Fibroblast of skin of right biceps (primary cell): ENCODE measurements at places on chromosomes 4 and X.

DNA sequence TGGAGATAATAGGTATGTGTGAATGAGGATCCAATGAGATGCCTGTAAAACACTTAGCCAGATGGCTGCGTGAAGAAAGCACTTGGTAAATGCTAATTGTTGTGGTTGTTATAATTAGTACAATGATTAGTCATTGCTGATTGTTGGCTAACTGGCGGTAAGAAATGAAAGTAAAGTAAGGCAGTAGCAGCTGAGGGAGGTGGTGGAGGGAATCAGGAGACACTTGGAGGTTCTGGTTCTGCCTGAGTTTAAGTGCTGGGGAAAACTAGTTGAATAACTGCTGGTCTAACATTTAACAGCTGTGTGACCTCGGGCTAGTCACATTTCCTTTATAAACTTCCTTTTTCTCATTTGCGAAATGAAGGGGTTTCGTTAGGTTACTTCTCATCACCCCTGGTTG is 30.9 kb downstream of the CD38 start:
- DNase-seq: no peak

GRCh38 chr4:95466791-95467190 is 82.0 kb downstream of the UNC5C start:
- no peak for DNase-seq

DNA sequence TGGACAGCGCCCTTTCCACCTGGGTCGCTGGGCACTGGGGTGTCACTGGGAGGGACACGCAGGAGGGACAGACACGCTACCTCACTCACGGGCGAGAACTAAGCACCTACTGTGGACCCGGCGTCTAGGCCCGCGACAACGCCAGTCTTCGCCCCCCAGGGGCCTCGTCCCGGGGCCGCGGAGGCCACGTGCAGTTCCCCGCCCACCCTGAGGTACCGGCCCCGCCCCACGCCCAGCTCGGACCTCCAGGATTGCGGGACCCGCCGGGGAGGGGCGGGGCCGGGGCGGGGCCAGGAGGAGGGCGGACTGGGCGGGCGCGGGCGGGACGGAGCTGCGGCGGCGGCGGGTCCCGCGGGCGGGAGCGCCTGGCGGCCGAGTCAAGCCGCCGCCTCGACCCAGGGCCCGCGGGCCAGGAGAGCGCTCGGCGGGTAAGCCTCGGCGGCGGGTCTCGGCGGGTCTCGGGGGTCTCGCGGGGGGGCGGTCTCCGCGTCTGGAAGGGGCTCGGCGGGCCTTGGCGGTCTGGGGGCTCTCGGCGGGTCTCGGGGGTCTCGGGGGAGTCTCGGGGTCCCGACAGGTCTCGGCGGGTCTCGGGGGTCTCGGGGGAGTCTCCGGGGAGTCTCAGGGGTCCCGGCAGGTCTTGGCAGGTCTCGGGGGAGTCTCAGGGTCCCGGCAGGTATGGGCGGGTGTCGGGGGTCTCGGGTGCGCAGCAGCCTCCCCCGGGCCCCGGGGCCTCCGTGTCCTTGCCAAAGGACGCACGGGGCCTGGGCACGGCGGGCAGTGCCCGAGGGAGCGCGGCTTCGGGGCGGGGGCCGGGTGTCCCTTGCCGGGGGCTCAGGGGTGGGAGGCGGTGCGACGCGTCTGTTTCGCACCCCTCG is at the start of gene SH3BP2:
Gene SH3BP2, plus strand, starts transcription at position 375 of the 875 bp plus-strand sequence. CDS start 27,533 bp downstream, outside the sequence.
- DNase-seq: peak; percentile 77

DNA sequence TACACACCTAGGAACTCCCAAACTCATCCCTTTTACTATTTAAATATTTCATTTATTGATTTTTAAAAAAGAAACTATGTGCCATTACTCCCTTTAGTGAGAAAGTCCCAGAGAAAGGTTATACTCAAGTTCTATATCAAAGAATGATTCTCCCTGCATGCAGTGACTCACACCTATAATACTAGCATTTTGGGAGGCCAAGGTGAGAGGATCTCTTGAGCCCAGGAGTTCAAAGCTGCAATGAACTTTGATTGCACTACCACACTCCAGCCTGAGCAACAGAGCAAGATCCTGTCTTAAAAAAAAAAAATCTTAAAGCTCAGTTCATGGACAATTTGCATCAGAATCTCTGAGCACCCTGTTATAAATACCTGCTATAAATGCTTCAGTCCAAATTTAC is 9.2 kb upstream of the RBPJ start:
- no peak for DNase-seq

DNA sequence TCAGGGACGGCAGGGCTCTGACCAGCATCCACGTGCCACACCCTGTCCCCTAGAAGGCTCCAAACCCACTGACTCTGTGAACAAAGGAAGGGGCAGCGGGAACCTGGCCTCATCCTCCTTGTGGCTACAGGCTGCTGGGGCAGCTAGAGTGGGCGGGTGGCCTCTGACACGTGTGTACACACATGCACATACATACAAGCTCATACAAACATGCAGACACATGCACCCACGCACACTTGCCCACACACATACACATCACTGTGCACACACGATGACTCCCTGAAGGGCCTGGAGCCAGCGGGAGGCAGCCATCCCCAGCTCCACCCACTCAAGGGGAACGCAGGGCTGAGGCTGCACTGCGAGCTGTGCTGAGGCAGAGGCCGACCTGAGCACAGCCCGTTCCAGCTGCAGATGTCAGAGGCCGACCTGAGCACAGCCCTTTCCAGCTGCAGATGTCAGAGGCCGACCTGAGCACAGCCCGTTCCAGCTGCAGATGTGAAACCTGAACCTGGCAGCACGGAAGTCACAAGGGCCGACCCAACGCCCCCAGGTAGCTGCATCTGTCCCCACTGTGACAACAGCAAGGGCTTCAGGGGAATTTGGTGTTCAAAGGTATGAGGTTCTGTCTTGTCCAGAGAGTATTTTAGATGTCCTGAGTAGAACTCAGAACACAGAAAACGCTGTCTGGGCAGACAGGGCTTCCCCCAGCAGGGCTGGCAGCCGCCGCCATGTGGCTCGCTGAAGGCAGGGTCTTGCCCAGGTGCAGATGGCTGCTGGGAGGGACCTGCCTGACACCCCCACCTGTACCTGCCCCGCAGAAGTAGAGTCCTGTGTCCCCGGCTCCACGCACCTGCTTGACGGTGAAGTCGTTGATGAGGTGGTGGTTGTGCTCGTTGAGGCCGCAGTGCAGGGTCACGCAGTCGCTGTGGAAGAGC is 33.5 kb downstream of the CTBP1 start:
- DNase-seq: no peak

GRCh38 chr4:2303686-2304320 is 41.9 kb upstream of the MXD4 start:
- no peak for DNase-seq
